ENCODE measurements at places on chromosomes 2 and 18.

GRCh38 chr18:28594034-28594433, 417.1 kb upstream of the CDH2 start:
- DNase-seq, result no peak

- no peak for DNase-seq
These were observed 158.2 kb upstream of the TRIB2 start for GRCh38 chr2:12558519-12558918.

DNA sequence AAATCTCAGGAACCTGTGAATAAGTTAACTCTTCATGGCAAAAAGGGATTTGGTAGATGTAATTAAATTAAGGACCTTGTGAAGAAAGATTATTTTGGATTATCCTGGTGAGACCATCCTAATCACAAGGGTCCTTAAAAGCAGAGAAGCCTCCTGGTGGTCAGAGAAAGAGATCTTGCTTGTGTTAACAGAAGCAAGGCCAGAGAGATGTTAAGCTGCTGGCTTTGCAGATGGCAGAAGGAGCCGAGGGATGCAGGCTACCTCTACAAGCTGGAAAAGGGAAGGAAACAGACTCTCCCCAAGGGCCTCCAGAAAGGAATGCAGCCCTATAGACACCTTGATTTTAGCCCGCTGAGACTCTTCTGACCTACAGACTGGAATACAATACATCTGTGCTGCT, 197.0 kb downstream of the STK39 start:
- no peak for DNase-seq

DNA sequence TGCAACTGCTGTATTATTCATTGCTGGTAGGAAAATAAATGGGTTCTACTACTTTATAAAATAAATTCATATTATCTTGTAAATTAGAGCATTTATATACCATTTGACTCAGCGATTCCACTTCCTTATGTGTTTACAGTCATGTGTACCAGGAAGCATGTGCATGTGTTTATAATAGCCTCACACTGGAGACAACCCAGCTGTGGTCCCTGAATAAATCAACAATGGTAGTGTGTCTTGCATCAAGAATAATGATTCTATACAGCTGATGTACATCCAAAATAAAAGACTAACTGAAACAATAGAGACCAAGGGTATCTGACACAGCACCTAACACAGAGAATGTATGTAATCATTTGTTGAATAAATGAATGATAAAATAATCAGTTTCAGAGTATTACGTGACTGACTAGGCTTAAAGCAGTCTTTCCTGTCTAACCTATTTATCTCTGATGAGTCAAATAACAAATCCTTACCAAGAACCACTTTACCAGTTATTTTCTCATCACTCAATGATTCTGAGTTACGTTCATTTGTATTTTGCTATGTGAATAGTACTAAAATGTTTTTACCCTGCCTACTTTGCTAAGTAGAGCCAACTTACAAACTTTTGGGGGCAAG, 216.8 kb downstream of the UBE2E3 start:
- no peak for DNase-seq

DNA sequence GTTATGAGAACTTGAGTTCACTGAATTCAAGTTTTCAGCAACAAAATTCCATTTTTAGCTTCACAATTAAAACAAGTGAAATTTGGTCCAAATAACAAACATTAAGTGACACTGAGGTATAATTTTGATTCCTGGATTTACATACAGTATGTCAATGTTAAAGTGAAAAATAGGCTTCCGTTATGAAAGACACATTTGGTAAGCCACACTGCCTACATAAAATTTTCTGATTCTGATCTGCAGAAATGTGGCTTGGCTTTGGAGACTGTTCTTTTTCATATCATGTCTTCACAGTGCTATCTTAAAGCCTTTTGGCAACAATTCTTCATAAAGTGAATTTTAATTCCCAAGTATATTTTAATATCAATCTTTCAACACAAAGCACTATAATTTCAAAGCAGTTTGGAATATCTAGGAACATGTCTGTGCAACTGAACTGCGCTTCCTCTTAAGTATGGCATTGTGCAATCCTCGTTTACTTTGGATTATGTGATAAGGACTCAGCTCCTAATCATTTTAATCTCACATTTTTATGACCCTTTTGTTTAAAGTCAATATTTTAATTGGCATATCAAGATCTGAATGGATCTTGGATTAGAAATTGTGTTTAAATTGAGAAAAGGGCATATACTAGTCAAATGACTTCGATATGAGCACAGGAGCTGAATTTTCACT, 60.0 kb downstream of the RBMS1 start:
- no peak for DNase-seq

GRCh38 chr2:65281627-65282351, 54.2 kb downstream of the ACTR2 start:
- DNase-seq, result no peak

- DNase-seq, result no peak
These were observed 18.0 kb upstream of the ABCB11 start for GRCh38 chr2:169049142-169049541.

GRCh38 chr2:223222397-223222796, 170.4 kb downstream of the KCNE4 start:
- no peak for DNase-seq

- DNase-seq, result no peak
These were observed 810.6 kb upstream of the PIK3C3 start for GRCh38 chr18:41144441-41144840.

- DNase-seq, result no peak
These were observed 92.3 kb downstream of the STK39 start for GRCh38 chr2:168155046-168155445.

DNA sequence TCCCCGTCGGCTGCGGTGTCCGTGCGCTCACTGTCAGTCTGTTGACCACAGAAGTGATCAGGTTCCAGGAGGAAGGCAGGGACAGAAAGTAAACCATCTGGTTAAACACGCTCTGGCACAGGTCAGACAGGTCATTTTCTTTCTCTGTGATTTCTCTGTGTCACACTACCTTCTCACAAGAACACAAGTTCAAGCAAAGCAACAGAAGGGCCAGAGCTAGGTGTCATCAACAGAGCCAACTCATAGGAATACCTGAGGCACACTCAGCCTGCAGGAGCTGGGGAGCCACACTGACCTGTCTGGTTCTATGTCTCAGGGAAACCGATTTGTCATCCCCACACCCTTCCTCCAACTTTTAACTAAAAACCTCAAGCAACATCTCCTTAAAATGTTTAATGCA, 115.1 kb upstream of the ZBTB14 start:
- no peak for DNase-seq
